ENCODE measurements at places on chromosomes 1 and 21.
A peak's percentile ranks its signal among the peaks of the same experiment; 100 is the strongest.

- no peak overlapping the region for H3K27ac ChIP-seq
- no peaks in the 10 kb centered on the region for H3K36me3 ChIP-seq
- no peak overlapping the region for H3K4me3 ChIP-seq
Observed at GRCh38 chr1:29247044-29247443, 10.7 kb downstream of the PTPRU start.

DNA sequence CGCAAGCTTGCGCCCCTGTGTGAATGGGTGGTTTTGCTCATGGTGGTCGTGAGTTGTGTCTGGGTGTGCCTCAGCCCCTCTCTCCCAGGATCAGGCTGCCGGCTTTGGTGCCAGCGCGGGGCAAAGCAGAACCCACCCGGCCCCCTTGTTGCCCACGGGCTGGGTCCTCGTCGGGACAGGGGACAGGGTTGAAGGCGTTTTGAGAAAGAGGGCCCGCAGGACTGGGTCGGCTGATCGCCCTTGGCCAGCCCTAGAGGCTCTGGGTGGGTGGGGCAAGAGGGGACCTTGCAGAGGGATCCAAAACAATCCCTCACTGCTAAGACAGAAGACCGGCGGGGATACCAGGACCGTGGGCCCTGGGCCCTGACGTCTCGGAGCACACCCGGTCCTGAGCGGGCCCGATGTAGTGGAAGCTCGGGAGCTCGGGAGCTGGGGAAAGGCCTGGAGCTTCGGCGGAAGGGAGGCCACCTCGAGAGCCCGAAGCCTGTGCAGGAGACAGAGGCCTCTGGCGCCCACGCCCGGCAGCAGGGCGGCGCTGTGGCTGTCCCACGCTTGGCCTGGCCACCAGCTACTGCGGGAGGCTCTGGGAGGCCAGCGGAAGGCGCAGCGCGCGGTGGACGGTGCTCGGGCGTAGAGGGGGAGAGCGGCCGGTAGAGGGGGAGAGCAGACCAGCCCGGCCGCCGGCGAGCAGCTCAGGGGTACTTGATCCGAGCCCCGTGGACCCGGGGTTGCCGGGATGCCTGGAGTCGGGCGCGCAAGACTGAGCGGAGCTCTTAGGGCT is 2.8 kb upstream of the ZNF678 start:
- no peaks in the 10 kb centered on the region for H3K27me3 ChIP-seq
- DNase-seq = no peak
- no peaks in the 10 kb centered on the region for H3K36me3 ChIP-seq
- H3K27ac ChIP-seq = no peak overlapping the region
- H3K4me3 ChIP-seq = no peak overlapping the region
- peaks cover 5% of the 10 kb centered on the region for H3K4me1 ChIP-seq

- no peaks in the 10 kb centered on the region for H3K27me3 ChIP-seq
- H3K36me3 ChIP-seq = no peaks in the 10 kb centered on the region
- DNase-seq = no peak
- H3K4me3 ChIP-seq = no peak overlapping the region
- peak overlapping the region; percentile 71 for H3K27ac ChIP-seq
Observed at GRCh38 chr1:169124459-169124858, 18.0 kb downstream of the ATP1B1 start.

- no peak for DNase-seq
- H3K27me3 ChIP-seq = no peaks in the 10 kb centered on the region
- H3K36me3 ChIP-seq = no peaks in the 10 kb centered on the region
- no peaks in the 10 kb centered on the region for H3K4me1 ChIP-seq
- no peak overlapping the region for H3K4me3 ChIP-seq
Observed at GRCh38 chr1:187617776-187618175, 789.0 kb downstream of the PLA2G4A start.

Data from hepatocyte (in vitro differentiated cells).